ENCODE measurements at places on chromosomes 12 and 14.

GRCh38 chr12:68381476-68382219 is 49.5 kb upstream of the MDM1 start:
- H3K4me1 ChIP-seq = peaks cover 14% of the 10 kb centered on the region
- no peaks in the 10 kb centered on the region for H3K27me3 ChIP-seq
- H3K27ac ChIP-seq = peak overlapping the region; percentile 36

- peaks cover 12% of the 10 kb centered on the region for H3K27me3 ChIP-seq
- H3K27ac ChIP-seq = no peak overlapping the region
- no peaks in the 10 kb centered on the region for H3K36me3 ChIP-seq
Measured at GRCh38 chr12:132322206-132323132, 6.9 kb downstream of the GALNT9 start.

- no peak for DNase-seq
- no peaks in the 10 kb centered on the region for H3K27me3 ChIP-seq
- no peaks in the 10 kb centered on the region for H3K36me3 ChIP-seq
Measured at GRCh38 chr12:56980268-56980667, 22.9 kb upstream of the RDH16 start.

GRCh38 chr14:77598366-77599070 is 17.9 kb downstream of the SPTLC2 start:
- H3K36me3 ChIP-seq = no peaks in the 10 kb centered on the region
- no peak overlapping the region for H3K4me3 ChIP-seq
- DNase-seq = no peak
- H3K27ac ChIP-seq = no peak overlapping the region
- H3K27me3 ChIP-seq = no peaks in the 10 kb centered on the region

- peak overlapping the region; percentile 57 for H3K27ac ChIP-seq
- no peaks in the 10 kb centered on the region for H3K27me3 ChIP-seq
- no peak overlapping the region for H3K4me3 ChIP-seq
Measured at GRCh38 chr12:96046543-96047228, 11.3 kb upstream of the LTA4H start.

- H3K4me1 ChIP-seq = peaks cover 23% of the 10 kb centered on the region
- H3K36me3 ChIP-seq = no peaks in the 10 kb centered on the region
- H3K27ac ChIP-seq = no peak overlapping the region
- H3K27me3 ChIP-seq = no peaks in the 10 kb centered on the region
- DNase-seq = no peak
- H3K4me3 ChIP-seq = no peak overlapping the region
Measured at GRCh38 chr14:24394275-24394674, 4.5 kb upstream of the NYNRIN start.

GRCh38 chr14:55103005-55103640 is 25.9 kb upstream of the LGALS3 start:
- DNase-seq = peak; percentile 93
- H3K4me3 ChIP-seq = no peak overlapping the region
- peak overlapping the region; percentile 96 for H3K27ac ChIP-seq
- no peaks in the 10 kb centered on the region for H3K27me3 ChIP-seq

GRCh38 chr14:99440278-99440677 is 40.4 kb downstream of the SETD3 start:
- no peaks in the 10 kb centered on the region for H3K36me3 ChIP-seq
- H3K27me3 ChIP-seq = no peaks in the 10 kb centered on the region
- DNase-seq = no peak
- no peak overlapping the region for H3K4me3 ChIP-seq
- no peaks in the 10 kb centered on the region for H3K4me1 ChIP-seq

GRCh38 chr14:93751946-93752655 is 36.2 kb downstream of the PRIMA1 start:
- H3K27me3 ChIP-seq = no peaks in the 10 kb centered on the region
- no peak overlapping the region for H3K27ac ChIP-seq
- DNase-seq = no peak
- H3K4me3 ChIP-seq = no peak overlapping the region
- no peaks in the 10 kb centered on the region for H3K36me3 ChIP-seq
- H3K4me1 ChIP-seq = peaks cover 9% of the 10 kb centered on the region

- H3K4me1 ChIP-seq = no peaks in the 10 kb centered on the region
- DNase-seq = no peak
- no peaks in the 10 kb centered on the region for H3K36me3 ChIP-seq
- H3K27ac ChIP-seq = no peak overlapping the region
- no peaks in the 10 kb centered on the region for H3K27me3 ChIP-seq
- H3K4me3 ChIP-seq = no peak overlapping the region
Measured at GRCh38 chr14:54278665-54279295, 118.0 kb upstream of the CDKN3 start.

- no peak overlapping the region for H3K4me3 ChIP-seq
- no peak for DNase-seq
- H3K4me1 ChIP-seq = peaks cover 14% of the 10 kb centered on the region
- no peaks in the 10 kb centered on the region for H3K36me3 ChIP-seq
- peak overlapping the region; percentile 5 for H3K27ac ChIP-seq
- no peaks in the 10 kb centered on the region for H3K27me3 ChIP-seq
Measured at GRCh38 chr12:45981075-45981837, 9.1 kb downstream of the SCAF11 start.
